ENCODE measurements at places on chromosomes 11 and 22.

DNA sequence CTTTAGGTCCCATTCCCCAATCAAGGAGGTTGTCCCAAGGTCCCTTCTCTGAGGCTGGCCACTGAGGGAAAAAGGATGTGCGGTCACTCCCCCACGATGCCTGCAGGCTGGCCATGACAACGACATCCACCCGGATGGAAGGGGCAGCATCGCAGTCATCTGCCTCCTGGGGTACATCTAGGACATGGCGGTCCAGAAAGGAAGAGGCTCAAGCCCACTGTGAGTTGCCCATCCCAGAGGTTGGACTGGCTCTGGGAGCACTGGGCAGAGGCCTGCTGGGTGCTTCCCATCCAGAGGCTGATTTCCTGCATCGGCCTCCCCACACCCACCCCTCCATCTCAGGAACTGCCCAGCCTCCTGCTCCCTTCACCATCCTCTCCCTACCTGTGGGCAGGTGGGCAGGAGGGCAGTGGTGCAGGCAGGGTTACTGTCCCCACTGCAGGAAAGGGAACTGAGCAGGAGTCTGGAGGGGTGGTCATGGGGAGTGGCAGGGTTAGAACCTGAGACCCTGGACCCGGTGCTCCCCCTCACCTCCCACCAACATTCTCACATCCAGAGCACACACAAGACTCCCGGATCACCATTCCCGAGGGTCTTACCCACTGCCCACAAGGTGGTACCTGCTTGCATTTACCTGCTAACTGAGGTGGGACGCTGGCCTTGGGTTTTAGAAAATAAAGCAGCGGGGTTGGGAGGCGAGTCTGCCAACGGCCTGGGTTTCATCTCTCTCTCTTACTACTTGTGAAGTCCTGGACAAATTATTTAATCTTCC lies 4.4 kb downstream of the RCE1 start:
- no peak for DNase-seq

- DNase-seq: no peak
These were observed 1120.5 kb upstream of the RAG2 start for GRCh38 chr11:37718431-37718999.

DNA sequence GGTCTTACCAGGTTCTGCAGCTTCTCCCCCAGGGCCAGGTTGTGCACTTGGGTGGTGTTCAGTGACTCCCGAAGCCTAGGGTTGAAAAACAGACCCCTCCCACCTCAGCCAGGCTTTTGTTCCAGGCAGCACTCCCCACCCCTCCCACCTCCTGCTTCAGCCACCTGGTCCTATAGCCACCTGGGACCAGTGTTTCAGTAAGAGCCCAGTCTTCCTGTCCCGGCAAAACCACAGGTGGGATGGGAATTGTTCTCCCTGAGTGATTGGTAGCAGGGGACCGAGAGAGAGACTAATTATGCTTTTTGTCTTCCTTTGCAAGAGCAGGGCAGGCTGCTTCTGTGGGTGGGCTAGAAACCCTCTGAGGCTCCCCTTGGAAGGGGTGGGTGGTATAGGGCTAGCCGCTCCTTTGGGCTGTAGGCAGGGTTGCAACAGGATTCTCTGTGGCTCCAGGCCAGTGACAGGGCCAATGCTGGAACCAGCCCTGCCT lies 8.5 kb upstream of the NAALADL1 start:
- no peak for DNase-seq

- no peak for DNase-seq
These were observed 118.9 kb upstream of the NECTIN1 start for GRCh38 chr11:119847853-119848252.

- DNase-seq: no peak
These were observed 1.5 kb downstream of the DGKZ start for GRCh38 chr11:46348566-46349401.

Data from HL-60 (cell line).